ENCODE measurements at places on chromosomes 1 and 21. TPM values are rescaled to one million over a fixed set of nuclear protein-coding genes. Genes with fewer than 3 reads are reported as not detected.

- DNase-seq = no peak
These were observed 55.9 kb downstream of the GON4L start for GRCh38 chr1:155801149-155801548.

GRCh38 chr1:201098992-201099677 is 13.1 kb downstream of the CACNA1S start:
- DNase-seq = no peak

GRCh38 chr1:61797045-61797755 is 54.9 kb downstream of the PATJ start:
- no peak for DNase-seq

ERICH3 gene
- total RNA-seq = not detected

CASQ2 gene
- 1.5 TPM for total RNA-seq

SLC1A7 gene
- not detected for total RNA-seq
